ENCODE measurements at places on chromosomes 5 and 9.

GRCh38 chr5:111960476-111961215 lies 203.7 kb upstream of the NREP start:
- DNase-seq, result no peak

DNA sequence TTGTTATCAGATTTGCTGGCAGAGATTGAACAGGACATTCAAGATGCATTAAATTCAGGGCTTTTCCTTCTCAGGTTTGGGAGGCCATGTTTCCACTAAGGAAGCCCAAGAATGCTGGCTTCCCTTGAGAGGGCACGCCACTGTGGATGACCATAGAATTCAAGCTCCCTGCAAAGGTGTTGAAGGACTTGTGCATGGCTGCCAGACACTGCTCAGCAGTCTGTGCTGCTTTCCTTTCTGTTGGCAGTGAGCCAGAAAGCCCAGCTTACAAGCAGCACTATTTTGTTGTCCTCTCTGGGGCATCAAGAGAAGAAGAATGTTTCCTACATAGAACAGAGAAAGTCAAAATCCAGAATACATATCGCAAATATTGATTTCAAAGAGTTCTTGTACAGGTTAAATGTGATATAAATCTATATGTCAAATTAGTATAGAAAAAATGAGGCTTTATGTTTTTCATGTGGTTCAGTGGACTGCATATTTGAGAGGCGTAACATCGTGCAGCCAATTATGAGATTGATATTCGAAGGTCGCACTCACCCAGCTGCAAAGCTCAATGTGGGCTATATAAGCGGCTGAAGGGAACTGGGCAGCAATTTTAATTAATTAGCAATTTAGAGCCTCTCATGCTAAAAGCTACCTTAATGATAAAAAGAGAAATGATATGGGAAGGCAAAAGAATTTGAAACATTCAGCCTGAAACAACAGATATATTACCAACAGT lies 103.1 kb upstream of the ISL1 start:
- no peak for DNase-seq

GRCh38 chr5:135553688-135554462 lies 18.1 kb upstream of the NEUROG1 start:
- DNase-seq, result no peak

GRCh38 chr9:92373167-92373566 lies 31.2 kb downstream of the OGN start:
- no peak for DNase-seq

DNA sequence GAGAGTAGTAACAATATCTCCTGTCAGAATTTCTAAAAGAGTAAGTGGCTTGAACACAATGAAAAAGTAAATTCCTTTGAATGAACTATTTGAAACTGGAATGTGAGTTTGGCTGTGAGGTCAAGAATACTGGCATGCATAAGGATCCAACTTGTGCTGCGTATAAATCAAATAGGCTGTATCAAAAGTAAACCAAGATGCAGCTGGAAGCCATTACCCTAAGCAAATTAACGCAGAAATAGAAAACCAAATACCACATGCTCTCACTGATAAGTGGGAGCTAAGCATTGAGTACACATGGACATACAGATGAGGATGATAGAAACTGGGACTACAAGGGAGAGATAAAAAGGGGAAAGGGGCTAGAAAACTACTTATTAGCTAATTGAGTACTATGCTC lies 24.0 kb upstream of the SRFBP1 start:
- no peak for DNase-seq

DNA sequence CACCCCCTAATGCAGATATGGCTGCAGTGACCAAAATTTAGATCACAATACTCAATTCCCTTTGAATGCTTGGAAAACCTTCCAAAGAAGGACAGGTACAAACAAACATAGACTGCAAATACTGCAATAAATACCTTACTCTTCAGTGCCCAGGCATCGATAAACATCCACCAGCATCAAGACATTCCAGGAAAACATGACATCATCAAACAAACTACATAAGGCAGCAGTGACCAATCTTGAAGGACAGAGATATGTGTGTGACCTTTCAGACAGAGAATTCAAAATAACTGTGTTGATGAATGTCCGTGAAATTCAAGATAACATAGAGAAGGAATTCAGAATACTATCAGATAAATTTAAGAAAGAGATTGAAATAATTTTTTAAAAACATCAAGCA lies 488.6 kb downstream of the TLR4 start:
- DNase-seq, result no peak

- DNase-seq, result no peak
These were observed 152.3 kb upstream of the ANKH start for GRCh38 chr5:15023846-15024245.

DNA sequence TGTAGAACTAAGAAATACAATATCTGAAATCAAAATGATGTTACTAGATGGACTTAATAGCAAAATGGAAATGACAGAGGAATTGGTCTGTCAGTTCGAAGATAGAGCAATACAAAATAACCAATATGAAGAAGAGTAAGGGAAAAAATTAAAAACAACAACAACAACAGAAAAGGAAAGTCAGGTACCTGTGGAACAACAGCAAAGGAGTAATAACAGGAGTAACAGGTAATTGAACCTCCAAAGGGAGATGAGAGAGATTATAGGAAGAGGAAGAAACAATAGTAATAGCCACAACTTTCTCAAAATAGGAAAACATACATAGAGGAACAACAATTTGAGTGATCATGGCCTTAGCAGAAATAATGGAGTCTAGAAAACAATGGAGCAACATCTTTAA lies 13.7 kb downstream of the POLK start:
- DNase-seq, result no peak

DNA sequence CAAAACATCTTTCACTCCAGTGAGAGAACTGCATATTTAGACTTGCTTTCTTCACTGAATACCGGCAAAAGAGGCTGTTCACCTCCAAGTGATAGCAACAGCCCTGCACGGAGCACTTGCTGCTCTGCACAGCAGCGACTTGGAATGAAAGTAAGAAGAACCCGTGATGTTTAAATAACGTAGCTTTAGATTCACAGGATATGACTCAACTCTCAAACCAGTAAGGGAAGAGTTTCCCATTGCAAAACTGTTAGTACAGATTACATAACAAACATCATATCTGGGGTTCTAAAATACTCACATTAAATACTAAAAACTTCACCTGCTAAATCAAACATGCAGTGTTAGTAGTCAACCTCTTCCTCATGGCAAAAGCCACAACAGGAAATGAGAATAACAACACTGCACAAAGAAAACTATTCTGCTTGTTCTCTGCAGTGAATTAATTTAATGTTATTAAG lies 203.4 kb downstream of the MCTP1 start:
- DNase-seq, result no peak

- DNase-seq, result no peak
These were observed 78.1 kb upstream of the ANXA1 start for GRCh38 chr9:73073337-73074175.

GRCh38 chr9:127506814-127507750 lies 55.8 kb downstream of the LRSAM1 start:
- no peak for DNase-seq

DNA sequence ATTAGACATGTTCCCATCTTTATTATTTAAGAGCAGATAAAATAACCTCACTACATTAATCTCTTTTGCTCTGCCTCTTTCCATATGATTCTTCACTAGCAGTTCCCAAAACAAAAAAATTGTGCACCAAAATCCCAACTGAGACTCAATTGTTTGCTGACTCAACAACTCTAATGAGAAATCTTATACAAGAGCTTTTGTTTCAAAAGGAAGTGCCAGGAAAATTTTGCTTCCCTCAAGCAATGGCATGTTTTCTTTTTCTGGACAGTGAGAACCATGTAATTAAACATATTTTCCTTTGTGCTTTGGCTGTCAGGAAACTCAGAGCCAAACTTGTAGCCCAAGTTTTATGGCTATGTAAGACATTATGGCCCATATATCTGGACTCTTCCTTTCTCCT lies 62.0 kb downstream of the TMC1 start:
- no peak for DNase-seq

DNA sequence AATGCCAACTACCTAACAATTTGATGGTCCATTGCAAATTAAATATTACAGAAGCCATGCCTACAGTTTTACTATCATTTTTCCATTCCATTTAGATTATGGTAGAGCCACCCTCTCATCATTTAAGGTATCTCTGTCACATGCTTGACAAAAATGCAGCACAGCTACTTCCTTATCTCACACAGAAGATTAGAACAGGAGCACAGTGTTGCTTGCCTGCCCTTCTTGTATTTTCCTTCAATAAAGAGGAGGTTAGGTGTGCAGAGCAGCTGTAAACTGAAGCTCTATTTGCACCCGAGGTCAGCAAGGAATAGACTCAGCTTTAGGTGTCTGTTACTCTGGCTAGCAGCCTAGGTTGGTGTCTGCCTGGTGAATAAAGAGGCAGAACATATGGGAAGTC lies 51.5 kb upstream of the ATP10B start:
- DNase-seq, result no peak

DNA sequence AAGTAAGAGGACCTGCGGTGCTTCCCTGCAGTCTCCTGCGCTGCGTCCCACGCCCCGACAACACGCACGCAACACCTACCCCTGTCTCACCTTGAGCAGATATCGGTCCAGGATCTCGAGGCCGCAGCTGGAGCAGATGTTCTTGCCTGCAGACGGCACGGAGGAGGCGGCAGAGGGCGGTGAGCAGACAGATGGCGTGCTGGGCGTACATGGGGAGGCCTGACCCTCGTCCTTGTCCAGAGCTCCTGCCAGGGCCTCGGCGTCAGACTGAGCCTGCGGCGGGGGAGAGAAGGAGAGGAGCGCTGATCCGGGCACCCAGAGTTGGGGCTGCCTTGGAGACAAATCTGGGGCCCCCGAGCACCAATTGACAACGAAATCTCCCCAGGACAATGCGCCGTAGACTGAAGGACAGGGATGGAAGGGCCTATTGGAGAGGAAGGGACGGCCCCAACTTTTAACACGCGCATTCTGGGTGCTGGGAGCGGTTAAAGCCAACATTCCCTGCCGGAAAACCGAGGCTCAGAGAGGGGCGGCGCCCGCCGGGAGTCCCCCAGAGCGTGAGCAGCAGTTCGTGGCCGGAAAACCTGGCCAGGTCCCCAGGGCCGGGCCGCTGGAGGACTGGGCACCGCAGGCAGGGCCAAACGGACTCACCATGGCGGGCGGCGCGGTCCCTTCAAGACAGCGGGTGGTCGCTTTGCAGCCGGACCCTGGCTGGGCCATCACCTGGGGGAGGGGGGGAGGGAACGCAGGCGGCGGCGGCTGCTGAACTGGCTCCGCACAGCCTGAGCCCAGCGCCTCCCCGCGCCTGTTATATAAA lies 1.8 kb downstream of the LHX6 start:
- DNase-seq, result no peak

DNA sequence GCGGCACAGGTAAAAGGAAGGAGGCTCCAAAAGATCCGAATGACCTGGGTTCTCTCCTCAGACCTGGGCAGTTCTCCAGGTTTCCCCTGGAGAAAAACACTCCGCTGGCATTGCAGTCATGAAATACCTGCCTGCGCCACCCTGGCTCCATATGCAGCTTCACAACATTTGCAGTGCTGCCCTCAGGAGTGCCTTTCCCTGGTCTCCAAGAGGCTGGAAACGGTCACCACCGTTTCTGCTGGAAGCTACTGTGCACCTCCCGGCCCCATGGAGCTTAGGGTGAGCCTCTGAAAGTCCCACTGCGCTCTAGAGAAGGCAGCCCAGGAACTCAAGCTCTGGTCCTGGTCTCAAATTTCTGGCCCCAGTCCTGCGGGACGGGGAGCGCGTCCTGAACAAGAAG lies 670 bp downstream of the UGT3A1 start:
- DNase-seq, result no peak

GRCh38 chr5:54874337-54875021 lies 110.9 kb downstream of the ESM1 start:
- no peak for DNase-seq

GRCh38 chr9:115672477-115673316 lies 480.9 kb upstream of the PAPPA start:
- no peak for DNase-seq

DNA sequence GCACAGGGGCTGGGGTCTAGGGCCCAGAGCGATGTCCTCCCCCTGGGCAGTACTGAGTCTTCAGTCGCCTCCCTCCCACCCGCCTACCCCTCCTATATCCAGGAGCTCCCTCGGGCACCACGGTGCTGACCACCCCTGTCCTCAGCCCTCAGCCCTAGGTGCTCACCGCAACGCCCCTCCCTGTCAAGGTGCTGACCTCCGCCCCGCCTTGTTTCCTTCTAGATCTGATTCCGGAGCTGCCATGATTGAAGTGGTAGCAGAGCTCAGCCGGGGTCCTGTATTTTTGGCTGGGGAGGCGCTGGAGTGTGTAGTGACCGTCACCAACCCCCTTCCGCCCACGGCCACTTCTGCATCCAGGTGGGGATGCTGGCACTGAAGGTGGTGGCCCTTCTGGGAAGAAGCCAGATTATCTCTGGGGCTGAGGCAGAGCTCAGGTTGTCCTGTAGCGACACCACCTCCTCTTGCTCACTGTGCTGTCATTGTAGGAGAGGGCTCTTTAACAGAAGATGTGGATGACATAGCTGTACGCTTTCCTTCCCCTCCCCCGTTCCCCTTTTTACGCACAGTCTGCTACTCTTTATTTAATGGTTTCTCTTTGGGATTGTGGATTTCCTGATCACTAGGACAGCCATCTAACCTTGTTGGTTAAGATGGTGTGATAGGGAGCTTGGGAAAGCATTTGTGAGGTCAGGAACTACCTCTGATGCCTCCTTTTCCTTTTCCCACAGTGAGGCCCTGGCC lies 598 bp downstream of the RGP1 start:
- DNase-seq, result no peak

DNA sequence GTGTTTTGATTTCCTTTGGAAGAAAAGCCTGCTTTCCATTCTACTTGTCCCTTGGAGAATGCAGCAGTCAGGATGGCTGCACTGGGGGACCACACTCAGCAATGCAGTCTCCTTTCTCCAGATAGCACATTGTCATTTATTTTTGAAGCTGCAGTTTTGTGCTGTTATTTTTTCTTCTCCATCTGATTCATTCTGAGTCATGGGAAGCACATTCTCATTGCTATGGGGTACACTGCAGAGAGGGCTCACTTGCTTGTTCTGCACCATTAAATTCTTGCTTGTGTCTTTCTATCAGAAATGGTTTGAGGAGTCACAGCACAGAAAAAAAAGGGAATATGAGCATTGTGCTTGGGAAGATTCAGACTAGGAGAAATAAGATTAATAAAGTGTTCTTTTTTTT lies 39.7 kb upstream of the POC5 start:
- no peak for DNase-seq

GRCh38 chr5:96901384-96901783 lies 25.1 kb downstream of the ERAP2 start:
- no peak for DNase-seq

- DNase-seq, result no peak
These were observed 37.1 kb downstream of the LAMC3 start for GRCh38 chr9:131046093-131046380.

- DNase-seq, result no peak
These were observed 7.4 kb upstream of the KLF4 start for GRCh38 chr9:107496976-107497375.

GRCh38 chr9:80501635-80502034 lies 929.9 kb downstream of the TLE4 start:
- no peak for DNase-seq

- no peak for DNase-seq
These were observed 144.8 kb downstream of the TRIM36 start for GRCh38 chr5:115024922-115025321.

GRCh38 chr5:61228691-61229280 lies 66.5 kb upstream of the SMIM15 start:
- no peak for DNase-seq

- no peak for DNase-seq
These were observed 12.4 kb downstream of the PTTG1 start for GRCh38 chr5:160434022-160434531.
